ENCODE measurements at places on chromosomes 1 and 21.

GRCh38 chr1:198416296-198416695 is 124.2 kb downstream of the ATP6V1G3 start:
- DNase-seq: no peak

DNA sequence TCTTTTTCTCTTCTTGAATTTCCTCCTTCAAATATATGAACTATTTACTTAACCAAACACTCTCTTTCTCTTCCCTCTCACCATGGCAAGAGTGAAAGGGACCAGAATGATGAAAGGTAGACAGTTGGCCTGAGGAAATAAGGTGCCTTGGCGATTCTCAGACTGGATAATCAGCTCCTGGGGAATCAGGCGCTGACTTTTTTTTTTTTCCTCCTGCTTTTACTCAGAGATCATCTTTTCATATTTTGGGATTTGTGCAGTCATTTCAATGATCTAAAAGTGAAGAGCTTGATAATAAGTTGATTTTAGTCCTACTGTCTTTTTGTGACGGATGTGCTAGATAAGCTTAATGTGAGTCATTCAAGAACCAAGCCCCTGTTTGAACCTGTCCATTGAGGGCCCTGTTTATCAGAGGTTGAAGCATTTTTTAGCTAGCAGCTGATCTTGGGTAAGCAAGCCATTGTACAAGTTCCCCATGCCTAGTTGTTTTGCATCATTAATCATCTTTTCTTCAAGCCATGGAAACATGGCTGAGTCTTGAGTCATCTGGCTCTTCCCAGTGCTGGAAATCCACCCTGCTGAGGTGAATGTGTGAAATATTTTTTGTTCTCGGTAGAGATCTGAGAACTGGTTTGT is 40.8 kb downstream of the ITSN1 start:
- DNase-seq: peak; percentile 50

DNA sequence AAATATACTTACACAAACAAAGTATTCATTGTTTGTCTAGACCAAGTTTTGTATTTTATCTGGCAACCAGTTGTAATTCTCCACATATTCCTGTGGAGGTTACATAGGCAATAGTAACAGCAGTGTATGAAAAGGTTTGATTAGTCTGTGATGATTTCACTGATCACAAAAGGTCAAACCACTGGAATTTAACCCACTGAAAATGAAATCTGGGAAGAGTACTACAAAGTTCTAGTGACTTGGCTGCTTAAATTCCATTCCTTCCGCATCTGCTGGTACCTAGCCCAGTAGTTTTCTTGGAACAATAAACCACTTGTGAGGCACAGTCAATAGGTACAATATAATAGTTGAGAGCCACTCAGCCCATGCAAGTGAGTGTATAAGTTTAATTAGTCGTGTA is 205.4 kb downstream of the NFIA start:
- no peak for DNase-seq

- DNase-seq: no peak
Observed at GRCh38 chr1:172895761-172896160, 155.0 kb downstream of the TNFSF18 start.

GRCh38 chr1:76595024-76595423 is 272.3 kb upstream of the ST6GALNAC5 start:
- no peak for DNase-seq

- no peak for DNase-seq
Observed at GRCh38 chr1:19414515-19415121, 70.7 kb downstream of the CAPZB start.

GRCh38 chr1:220301630-220302029 is 29.4 kb upstream of the RAB3GAP2 start:
- DNase-seq: no peak

- no peak for DNase-seq
Observed at GRCh38 chr1:190147616-190148015, 330.0 kb downstream of the BRINP3 start.

GRCh38 chr1:8862528-8862927 is 16.0 kb downstream of the ENO1 start:
- no peak for DNase-seq

GRCh38 chr1:159040206-159040605 is 30.5 kb downstream of the IFI16 start:
- DNase-seq: no peak

- no peak for DNase-seq
Observed at GRCh38 chr1:47184822-47185677, 4.8 kb downstream of the PDZK1IP1 start.

GRCh38 chr1:47962750-47963492 is 34.3 kb downstream of the TRABD2B start:
- DNase-seq: no peak
